Stimulated activated CD4-positive, alpha-beta T cell treated with anti-CD3 and anti-CD28 coated beads, Interleukin-1b, Interleukin-23, amount 100 ng/mL, for 1 hour (primary cell): ENCODE measurements at places on chromosomes 6 and 20.

- DNase-seq, result no peak
These were observed 593.8 kb upstream of the NRSN1 start for GRCh38 chr6:23532227-23532626.

- DNase-seq, result no peak
These were observed 100.0 kb downstream of the RWDD2A start for GRCh38 chr6:83292900-83293843.

- DNase-seq, result no peak
These were observed 323.6 kb downstream of the CD83 start for GRCh38 chr6:14440940-14441781.

DNA sequence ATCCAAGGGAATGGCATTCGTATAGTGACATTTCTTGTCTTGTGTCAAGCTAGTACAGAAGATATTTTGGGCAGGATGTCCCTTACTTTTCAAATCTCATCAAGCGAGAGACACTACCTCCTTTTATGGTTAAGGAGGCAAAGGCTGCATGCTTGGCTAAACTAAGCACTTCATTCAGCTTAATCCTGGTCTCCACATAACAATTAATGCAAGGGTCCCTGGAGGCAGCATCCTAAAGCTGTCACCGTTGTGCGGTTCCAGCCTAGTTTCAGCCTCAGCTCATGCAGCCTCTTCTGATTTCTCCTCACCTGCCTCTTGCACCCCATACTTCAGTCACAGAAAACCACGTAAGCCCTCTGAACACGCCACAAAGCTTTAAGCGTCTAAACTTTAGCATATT, 67.1 kb upstream of the SLC22A23 start:
- DNase-seq, result no peak

DNA sequence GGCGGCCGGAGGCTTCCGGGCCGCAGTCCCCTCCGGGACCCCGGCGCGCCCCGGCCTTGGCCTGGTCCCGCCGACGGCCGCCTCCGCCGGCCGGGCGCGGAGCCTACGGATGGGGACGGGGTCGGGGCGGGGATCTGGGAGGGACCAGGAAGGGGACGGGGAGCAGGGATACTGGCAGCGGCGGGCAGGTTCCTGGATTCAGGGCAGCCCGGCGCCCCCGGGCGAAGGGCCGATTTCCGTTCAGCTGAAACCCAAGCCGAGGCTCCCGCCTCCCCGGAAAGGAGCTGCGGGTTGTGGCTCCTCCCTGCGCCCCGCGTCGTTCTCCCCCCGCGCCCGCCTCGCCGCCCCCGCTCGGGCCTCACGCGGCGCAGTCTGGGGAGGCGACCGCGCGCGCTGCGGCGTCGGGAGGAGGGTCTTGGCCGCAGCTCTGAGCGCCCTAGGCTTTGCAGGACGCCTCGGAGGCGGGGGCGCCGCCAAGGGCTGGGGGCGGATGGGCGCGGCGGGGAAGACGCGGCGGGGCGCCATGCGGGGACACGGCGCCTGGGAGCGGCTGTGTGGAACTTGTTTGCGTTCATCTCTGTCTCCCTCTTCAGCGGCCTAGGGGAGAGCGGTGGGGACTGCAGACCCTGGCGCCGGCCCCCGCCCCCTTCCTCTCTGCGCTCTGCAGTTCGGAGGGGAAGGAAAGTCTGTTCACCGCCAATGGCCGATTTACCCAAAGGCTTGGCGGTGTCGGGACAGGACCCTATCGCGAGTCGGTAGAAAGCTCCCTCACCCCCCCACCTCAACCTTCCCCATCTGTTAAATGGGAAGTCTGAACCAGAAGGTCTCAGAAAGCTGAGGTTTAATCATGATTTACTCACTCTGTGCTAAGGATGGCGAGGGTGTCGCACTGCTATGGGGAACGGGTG, 22.7 kb upstream of the TMEM181 start:
- no peak for DNase-seq
